ENCODE measurements at places on chromosomes 11 and 22.
A peak's percentile ranks its signal among the peaks of the same experiment; 100 is the strongest.

- DNase-seq: no peak
These were observed 28.7 kb downstream of the CEP164 start for GRCh38 chr11:117356126-117356890.

DNA sequence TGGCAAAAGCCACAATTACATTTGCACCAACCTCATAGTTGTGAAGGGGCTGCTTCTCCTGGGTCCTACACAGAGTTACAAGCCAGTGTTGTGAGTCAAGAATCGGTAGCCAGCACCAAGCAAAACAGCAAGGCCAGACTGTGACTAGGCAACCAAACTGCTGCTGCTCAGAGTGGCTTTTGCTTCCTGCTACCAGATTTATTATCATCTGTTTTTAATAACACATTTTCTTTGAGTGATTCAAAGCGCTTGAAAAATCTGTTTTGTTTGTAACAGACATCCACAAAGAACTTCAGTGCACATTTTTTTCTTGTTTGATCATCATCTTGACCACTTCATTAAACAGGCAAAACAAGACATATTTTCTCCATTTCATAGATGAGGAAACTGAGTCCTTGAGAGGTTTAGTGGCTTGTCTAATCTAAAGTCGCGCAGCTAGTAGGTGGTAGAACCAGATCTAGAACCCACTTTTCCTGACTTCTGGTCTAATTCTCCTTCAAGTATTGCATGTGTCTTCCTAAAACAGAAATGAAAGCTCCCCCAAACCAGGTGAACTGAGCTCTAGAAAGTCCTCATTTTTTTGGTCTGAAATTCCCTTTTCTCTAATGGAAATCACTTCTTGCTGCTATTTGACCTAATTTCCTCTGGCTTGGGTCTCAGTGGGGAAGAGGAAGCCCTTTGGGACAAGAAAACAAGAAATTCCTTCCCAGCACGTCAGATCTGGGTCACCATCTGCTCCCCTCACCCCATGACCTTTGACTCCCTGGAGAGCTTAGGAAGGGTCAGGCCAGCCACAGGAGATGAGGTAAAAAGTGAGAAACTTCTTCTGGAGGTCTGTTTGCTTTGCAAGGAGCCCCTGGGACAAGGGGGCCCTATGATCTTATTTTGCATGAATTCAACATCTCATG, 39.9 kb downstream of the CWC15 start:
- no peak for DNase-seq

GRCh38 chr11:32154275-32154674, 63.4 kb downstream of the RCN1 start:
- DNase-seq: no peak

- DNase-seq: no peak
These were observed 16.2 kb upstream of the SLC5A4 start for GRCh38 chr22:32271389-32271788.

GRCh38 chr22:46079093-46079860, 71.0 kb upstream of the PPARA start:
- DNase-seq: no peak

DNA sequence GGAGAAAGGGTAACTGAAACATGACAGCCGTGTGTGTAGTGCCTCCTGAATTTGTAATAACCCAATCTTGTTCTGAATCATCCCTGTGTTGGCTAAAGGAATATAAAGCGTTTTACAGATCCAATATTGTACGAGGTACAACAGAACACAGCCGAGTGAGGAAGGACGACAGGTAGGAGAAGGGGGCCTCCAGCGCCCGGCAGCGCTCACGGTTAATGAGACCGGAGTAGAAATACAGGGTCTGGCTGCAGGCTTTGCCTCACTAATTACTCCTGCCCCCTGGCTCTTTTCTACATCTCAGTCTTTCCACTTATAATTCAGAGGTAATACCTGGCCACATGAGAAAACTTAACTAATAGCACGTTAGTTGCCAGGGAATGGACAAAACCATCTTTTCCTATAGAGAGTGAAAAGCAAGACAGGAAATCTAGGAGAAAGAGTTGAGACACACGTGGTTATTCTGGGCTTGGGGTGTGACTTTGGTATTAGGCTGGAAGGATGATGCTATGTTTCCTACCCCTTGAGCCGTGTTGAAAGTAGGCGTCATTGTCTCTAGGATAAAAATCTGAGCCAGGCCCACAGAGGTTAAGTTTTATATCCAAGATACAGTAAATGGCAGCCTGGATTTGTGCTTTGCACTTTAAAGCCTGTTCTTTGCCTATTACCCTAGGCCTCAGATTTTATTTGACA, 54.1 kb downstream of the GRIK4 start:
- DNase-seq: no peak

DNA sequence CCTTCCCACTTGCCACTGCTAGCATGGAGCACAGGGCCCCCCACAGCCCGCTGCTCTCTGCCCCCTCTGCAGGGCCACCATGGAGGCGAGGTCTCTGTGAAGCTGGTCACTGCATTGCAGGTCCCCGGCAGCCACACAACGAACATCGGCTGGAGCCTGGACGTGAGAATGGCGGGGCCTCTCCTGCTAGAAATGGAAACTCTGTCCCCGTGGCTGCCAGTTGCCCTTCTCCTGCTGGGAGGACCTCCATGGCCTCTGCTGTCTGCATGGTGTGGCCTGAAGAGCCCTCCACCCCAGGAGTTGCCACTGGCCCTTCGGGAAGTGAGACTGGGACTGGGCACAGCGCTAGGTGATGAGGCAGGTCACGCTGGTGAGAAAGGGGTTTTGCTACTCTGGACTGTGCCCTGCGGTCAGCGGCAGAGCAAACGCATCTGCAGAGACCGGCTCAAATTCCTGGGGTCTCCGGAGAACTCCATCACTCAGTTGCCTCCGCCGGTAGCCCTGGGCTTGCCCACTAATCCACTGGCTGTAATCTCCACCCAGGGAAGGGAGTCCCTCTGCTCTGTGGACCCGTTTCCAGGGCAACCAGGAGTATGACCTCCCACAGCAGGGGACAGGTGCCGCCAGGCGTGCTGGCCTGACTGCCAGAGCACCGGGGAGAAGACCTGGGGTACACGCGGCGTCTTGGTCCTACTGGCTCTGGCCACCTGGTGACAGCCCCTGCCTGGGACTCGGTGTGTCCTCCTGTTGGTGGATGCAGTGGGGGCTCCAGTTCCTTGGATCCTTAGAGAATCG, 806.3 kb downstream of the BRD1 start:
- no peak for DNase-seq

- DNase-seq: no peak
These were observed 36.5 kb upstream of the ARFGAP3 start for GRCh38 chr22:42893371-42894150.

- DNase-seq: peak; percentile 2
These were observed 434 bp downstream of the XPNPEP3 start for GRCh38 chr22:40857309-40857855.

DNA sequence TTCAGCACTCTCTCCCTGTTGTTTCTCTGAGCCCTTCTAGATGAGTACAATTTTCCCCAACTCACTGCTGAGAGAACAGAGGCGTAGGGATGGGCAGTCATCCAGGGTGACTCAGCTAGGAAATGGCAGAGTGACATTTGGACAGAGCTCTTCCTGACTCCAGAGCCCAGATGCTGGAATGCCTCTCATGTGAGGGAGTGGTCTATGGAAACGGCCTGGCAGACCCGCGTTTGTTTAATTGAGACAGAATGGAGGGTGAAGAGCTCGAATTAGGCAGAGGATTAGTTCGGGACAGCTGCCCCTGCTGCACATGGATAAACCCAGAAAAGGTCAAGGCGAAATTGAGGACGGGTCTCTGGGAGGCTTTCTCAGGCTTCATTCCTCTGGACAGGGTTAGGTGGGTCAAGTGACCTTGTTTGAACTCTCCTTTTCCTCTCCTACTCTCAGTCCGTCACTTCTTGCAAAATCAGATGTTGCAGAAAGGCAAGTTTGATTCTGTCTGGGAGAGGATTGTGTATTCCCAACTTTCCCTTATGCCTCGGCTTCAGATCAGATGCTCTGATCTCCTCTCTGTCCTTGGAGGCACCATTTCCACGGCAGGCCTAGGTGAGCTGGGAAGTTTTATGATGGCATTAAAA, 7.6 kb upstream of the LMO2 start:
- no peak for DNase-seq

- DNase-seq: no peak
These were observed 37.2 kb downstream of the IGLL1 start for GRCh38 chr22:23542933-23543332.

DNA sequence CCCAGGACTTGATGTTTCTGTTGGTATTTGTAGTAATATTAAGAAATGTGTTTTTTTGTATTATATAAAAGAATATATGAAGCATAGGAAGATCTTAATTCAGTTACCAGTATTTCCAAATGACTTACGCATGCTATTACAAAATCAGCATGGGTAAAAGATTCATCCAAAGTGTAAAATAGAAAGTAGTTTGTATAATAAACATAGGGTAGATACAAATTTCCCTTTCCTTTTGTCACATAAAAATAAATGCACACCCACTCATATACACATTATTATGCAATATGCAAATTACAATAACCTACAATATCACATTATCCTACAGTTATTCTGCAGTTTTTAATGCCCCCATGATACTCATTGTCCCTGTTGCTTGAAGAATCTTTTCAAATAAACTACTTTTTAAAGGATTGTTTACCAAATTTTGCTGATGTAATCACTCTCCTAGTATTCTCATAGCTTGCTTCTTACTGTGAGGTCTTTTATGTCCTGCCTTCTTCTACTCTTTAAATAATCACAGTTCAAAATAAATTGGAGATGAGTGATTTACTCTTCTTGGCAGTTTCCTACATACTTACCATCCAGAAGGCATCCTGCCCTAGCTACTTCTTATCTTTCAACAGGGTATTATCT, 244.0 kb downstream of the CASP12 start:
- DNase-seq: no peak

GRCh38 chr11:117701781-117702180, 95.2 kb downstream of the DSCAML1 start:
- DNase-seq: no peak

DNA sequence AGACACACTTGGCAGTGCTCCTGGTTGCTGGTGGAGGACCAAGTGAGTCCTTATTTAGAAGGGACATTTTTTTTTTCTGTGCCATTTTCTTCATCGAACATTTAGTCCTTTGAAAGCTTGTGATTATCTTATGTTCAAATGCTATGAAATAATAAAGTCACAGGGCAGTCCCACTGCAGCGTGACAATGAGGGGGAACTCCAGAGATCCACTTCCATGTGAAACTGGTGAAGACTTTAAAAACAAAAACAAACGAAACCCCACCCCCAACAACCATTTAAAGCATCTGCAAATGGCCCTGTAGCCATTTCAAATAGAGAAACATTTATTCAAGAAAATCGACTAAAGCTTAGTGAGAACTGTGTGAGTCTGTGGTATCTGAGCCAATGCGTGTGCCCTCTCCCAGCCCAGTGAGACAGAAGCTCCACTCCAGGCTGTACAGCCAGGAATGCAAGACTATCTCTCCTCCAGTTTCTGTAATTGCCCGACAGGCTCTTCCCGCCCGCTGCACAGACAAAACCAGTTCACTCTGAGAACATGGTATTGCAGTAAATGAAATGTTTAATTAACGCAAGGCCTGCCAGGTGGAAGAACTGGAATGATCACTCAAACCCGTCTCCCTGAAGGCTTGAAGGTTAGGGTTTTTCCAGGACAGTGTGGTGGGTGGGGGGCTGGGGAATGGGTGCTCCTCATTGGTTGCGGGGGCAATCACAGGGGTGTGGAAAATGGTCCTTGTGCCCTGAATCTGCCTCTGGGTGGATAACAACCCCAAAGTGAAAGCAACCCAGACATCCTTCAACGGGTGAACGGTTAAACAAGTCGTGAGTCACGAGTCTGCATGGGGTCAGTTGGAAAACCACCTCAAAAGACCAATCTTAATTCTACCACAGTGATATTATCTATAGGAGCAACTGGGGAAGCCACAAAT, 8.4 kb downstream of the KRTAP5-6 start:
- DNase-seq: no peak

DNA sequence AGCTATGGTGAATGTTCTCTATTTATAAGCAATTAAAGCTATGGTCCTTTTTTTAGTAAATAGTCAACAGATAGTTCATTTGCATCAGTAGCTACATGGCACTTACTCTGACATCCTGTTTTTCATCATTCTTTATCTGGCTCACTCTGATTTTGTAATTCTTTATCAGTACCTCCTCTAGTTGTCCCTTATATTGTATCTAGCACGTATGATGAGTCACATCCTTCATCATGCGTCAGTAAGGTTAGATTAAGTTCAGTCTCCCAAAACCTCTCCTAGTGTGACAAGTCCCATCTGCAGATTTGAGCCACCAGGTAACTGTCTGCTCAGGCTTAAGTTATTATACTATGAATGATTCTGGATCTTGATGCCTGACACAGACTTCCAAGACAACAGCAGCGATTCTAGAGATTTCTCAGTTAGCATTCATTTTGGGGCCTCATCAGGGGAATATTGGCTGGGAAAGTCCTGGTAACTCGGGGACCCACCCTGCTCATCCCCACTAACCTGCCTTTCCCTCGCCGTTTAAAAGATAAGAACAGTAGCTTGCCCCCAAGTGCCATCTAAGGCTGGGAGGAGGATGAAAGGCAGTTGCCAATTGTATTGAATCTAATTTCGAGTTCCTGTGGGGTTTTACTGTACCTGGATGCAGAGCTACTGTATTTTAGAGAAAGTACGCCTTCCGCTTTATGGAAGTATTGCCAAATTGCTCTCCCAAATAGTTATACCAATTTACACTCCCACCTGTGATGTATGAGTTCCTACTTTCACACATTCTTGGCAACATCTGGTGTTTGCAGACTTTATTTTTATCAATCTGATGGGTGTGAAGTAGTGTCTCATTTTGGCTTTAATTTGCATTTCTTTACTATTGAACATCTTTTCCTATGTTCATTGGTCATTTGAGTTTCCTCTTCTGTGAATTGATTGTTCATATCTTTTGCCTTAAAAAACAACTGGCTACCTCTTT, 55.9 kb downstream of the ZC3H12C start:
- no peak for DNase-seq

DNA sequence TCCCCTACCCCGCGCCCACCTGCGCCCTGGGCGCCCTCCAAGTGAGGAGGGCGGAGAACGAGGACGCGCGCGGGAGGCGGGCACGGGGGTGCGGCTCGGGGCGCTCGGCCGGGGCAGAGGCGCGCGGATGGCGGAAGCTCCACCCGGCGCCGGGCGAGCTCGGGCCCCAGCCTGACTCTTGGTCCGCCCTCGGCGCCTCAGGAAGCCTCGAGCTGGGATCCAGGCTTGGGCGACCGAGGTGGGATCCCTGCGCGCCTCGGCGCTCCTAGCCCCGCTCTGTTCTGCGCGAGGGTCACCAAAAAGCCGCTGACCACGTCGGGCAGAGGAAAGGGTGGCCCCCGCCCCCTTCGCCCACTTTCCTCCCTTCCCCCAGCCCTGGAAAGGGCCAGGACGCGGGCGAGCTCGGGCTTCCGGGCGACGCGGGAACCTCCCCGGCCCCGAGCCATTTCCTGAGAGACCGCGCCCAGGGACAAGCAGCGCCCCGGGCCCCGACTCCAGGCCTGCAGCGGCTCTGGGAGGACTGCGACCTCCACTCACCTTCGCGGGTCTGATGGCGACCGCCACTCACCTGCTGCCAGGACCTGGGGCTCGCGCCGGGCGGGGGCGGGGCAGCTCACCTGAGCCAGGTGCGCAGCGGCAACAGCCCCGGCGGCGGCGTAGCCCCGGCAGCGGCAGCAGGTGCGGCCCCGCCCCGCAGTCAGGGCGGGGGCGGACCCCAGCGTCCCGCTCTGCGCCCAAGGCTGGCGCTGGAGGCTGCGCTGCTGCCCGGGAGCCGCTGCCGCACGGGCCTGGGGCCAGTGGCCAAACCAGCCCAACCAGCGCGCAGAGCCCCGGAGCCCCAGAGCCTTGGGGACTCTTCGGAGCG, 2.2 kb upstream of the SIGIRR start:
- no peak for DNase-seq

- DNase-seq: no peak
These were observed 876 bp downstream of the NFRKB start for GRCh38 chr11:129894278-129895125.

- DNase-seq: no peak
These were observed 6.7 kb upstream of the SEPTIN5 start for GRCh38 chr22:19707347-19708290.

- DNase-seq: peak; percentile 99
These were observed 11.8 kb downstream of the LTBP3 start for GRCh38 chr11:65546217-65546958.

Measured in activated T-cell treated with anti-CD3 and anti-CD28 coated beads for 4 hours (primary cell).